Dermis microvascular lymphatic vessel endothelial cell (primary cell): ENCODE measurements at places on chromosomes 1 and 21. TPM values are rescaled to one million over a fixed set of nuclear protein-coding genes. Genes with fewer than 3 reads are reported as not detected.

CFAP74 gene
- total RNA-seq, result not detected in 2 replicates

B4GALT2 gene
- 44.0 and 56.8 TPM in 2 replicates for total RNA-seq

ADCY10 gene
- total RNA-seq, result under 0.01 and 0.13 TPM in 2 replicates

BCL2L15 gene
- total RNA-seq, result 0.13 TPM in 2 replicates

CACNA1E gene
- total RNA-seq, result under 0.01 TPM in 2 replicates

- DNase-seq, result no peak
These were observed 48.6 kb downstream of the ACOT7 start for GRCh38 chr1:6345009-6345408.

DNA sequence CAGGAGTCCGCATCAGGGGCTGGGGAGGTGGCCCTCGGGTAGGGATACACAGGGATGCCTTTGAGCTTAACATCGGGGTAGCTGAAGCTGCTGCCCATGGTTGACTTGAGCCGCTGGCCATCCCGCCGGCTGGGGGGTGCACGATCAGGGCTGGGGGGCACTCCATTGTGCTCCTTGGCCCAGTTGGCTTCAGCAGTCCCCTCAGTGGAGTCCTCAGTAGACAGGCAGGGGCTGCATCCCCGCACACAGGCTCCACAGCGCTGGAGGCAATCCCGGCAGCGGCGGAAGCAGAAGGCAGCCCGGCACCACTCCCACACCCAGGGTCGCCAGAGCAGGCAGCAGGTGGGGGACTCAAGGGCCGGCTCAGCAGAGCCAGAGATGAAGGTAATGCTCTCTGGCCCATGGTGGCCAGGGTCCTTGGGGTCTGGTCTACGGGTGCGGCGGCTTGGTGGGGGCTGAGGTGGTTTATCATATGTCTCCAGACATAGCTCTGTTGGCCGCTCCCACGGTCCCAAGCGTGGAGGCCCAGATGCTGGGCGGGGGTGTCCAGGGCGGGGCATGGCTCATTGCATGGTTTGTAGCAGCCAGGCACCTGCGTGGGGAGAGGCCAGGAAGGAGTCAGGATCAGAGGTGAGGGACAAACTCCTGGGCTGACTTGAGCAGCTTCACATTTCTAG is 8.3 kb downstream of the KDF1 start:
- DNase-seq, result no peak

- DNase-seq, result no peak
These were observed 2.1 kb upstream of the TTLL7 start for GRCh38 chr1:84000954-84001495.

GRCh38 chr21:37767984-37768383 is 148.3 kb downstream of the KCNJ6 start:
- no peak for DNase-seq

DNA sequence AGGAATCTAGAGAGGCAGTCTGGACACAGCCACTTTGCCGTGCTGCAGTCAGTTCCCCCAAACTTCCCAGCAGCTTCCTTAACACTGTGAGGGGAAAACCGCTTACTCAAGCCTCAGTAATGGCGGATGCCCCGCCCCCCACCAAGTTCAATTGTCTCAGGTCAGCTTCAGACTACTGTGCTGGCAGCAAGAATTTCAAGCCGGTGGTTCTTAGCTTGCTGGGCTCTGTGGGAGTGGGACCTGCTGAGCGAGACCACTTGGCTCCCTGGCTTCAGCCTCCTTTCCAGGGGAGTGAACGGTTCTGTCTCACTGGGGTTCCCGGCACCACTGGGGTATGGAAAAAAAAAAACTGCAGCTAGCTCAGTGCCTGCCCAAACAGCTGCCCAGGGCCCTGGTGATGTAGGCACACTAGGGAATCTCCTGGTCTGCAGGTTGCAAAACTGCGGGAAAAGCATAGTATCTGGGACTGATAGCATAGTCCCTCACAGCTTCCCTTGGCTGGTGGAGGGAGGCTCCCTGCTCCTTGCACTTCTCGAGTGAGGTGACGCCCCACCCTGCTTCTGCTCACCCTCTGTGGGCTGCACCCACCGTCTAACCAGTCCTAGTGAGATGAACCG is 23.7 kb upstream of the HFM1 start:
- DNase-seq, result no peak

- no peak for DNase-seq
These were observed 7.7 kb upstream of the SLC5A9 start for GRCh38 chr1:48214820-48215219.

- no peak for DNase-seq
These were observed 15.1 kb downstream of the ZBTB17 start for GRCh38 chr1:15960808-15961207.

DNA sequence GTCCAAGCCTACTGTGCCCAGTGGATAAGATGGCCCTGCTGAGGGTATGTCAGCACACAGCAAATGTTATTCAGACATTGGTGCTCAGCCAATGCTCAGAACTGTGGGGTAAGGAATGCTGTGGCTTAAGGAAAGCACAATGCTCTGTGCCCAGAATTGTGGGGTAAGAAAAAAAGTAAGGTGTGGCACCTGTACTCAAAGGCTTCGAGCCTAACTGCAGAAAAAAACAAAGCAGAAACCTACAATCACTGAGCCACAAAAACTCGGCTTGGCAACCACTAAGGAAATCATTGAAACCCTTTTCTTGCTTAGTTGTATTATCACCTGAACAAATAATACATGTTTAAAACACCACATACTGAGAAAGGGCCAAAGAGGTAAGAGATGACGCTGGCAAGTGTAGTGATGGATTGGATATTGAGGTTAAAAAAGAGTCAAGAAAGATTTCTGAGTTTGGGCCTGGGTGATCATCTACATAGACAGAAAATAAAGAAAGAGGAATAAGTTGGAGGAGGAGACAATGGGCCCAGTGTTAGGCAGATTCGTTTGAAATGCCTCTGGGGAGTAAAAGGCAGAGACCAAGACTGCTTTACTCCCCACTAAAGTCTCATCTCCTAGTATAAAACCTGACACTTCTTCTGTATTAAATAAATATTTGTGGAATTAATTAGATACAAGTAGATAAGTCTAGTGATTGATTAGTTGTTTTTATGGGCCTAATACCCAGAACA is 25.9 kb upstream of the ATP1A1 start:
- no peak for DNase-seq
